AML-193 (cell line): ENCODE measurements at places on chromosomes 3 and 15.
A peak's percentile ranks its signal among the peaks of the same experiment; 100 is the strongest.

GRCh38 chr3:143753006-143753405 lies 95.3 kb downstream of the SLC9A9 start:
- DNase-seq = no peak

GRCh38 chr3:99962703-99963102 lies 145.0 kb downstream of the CMSS1 start:
- DNase-seq = no peak

- DNase-seq = no peak
Observed at GRCh38 chr3:188271226-188271914, 117.4 kb downstream of the LPP start.

GRCh38 chr15:53328341-53328740 lies 431.1 kb downstream of the WDR72 start:
- no peak for DNase-seq

DNA sequence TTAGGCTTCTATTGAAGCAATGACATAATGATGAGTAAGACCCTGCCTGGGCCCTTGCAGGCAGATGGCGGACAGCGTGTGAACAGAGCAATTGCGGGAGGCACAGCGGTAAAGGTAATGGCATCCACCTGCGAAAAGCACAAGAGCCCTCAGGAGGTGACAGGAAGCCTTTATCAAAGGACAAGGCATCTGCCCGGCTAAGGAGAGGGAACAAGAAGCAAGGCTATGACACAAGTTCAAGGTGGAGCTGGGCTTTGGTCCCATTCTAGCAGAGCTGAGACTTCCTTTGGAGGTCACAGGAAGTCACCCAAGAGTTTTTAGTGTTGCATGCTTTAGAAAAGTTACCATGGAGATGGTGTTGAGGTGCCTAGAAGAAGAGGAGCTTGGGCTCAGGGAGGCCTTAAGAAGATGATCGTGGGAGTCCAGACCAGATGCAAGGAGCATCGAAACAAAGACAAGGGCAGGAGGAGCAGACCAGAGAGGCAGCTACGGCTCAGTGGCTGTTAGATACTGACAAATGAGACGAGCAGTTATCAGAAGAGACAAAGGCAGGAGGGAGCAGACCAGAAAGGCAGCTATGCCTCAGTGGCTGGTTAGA lies 34.5 kb downstream of the OSBPL10 start:
- no peak for DNase-seq

- DNase-seq = peak; percentile 84
Observed at GRCh38 chr15:90902040-90902839, 862 bp upstream of the MAN2A2 start.

DNA sequence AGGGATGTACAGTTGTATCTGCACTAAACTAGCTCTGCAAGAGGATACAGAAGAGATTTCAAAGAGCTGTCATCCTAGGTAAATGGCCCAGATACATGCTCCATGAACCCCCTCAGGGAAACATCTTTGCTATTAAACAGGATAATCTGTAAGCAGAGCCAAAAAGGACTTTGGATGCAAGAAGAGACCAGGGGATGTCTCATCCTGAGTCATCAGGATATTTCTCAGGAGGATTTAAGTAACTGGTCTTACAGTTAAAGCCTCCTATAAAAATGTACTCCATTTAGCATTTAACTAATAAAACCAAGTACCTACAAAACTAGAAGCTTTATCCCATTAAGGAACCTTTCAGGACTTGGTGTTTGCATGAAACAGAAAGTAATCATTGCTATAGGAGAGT lies 48.2 kb upstream of the PHLDB2 start:
- no peak for DNase-seq

DNA sequence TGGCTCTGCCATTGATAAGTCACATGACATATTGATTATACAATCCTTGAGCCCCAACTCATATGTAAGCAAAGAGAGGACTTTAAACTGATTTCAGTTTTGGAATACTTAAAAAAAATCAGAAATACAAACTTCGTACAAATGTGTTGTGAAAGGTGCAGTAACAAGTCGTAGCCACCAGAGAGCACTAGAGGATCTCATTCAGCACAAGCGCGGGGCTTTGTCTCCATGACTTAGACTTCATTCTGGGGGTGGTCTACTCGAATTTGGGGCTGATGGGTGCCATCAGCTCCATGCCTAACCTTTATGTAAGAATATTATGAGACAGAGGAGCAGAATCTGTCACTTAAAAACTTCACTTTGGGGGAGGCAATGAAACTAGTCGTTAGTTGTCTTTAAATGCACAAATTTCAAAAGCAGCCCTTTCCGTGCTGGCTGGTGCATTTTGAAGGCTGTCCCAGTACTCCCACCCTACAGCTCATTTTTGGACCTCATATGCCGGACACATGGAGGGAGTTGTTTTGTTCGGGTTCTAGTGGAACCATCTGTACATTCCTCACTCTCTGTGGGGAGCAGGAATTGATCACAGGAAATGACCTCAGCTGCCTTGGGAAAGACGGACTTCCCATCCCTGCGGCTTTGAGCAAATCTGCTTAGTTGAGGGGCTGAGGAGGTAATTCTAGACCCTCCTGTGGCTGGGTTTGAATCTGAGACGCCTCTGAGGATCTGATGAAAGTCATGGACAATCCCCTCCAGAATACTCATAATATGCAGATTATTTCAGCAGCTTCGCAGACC lies 27.5 kb upstream of the MASP1 start:
- peak; percentile 64 for DNase-seq

GRCh38 chr15:83164111-83164770 lies 43.4 kb downstream of the HDGFL3 start:
- DNase-seq = no peak

DNA sequence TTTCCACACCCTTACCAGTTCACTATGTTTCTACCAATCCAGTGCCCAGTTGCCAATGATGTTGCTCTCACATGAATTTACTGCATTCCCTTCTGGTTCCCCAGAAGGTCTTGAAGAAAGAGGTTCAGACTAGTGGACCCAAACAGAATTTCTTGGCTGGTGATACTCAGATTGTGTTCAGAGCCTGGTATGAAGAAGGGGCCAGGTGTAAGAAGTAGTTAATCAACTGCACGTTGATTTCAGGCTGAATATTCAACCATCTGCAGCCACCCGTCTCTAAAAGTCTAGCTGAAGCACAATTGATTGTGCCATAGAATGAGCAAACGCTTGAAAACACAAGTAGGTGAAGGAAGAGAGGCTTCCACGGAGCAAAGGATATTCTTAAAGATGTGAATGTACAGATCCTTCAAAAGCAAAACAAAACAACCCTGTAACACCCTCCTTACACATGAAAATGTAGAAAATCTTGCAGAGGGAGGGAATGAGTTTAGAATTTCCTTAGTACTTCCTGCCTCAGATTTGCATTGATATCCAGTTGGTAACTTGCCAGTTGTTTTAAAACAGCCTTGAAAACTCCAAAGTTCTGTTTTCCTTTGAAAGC lies 4.7 kb downstream of the RBMS3 start:
- DNase-seq = no peak

- no peak for DNase-seq
Observed at GRCh38 chr3:197407526-197407925, 109.1 kb upstream of the DLG1 start.

- DNase-seq = no peak
Observed at GRCh38 chr3:187295316-187296034, 3.9 kb upstream of the MASP1 start.

DNA sequence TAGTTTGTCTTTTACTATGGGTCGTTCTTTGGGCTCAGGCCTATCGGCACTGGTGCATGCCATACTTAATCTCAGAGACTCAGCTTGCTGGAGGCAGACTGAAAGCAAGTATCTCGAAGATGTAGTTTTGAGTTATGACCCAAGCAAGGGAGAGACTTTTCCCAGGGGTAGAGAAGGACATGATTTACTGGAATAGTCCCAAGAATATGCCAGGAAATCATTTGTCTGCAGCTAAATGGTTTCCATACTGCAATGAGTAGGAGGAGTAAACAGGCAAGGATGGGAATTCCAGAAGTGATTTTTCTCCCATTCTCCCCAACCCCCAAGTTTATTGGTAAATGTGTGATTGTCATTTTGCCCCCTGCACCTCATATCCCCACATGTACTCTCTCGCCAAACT lies 35.4 kb upstream of the LACTB start:
- DNase-seq = no peak

DNA sequence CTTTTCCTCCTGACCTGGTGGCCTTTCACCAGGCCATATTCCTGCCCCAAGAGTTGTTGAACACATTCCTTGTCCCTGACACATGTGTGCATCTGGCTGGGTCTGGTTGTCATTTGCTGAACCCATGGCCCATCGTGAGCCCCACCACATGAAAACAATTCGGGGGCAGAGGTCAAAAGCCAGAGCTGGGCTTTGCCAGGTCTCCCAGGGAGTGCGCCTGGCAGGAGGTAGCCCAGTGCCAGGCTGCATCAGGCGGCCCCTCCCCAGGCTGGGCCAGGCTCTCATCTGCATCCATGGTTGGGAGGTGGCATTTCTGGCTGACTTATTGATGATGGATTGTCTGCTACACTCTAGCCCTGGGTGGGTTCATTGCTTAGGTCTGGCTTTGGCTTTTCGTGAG lies 30.9 kb downstream of the SPSB4 start:
- DNase-seq = no peak

DNA sequence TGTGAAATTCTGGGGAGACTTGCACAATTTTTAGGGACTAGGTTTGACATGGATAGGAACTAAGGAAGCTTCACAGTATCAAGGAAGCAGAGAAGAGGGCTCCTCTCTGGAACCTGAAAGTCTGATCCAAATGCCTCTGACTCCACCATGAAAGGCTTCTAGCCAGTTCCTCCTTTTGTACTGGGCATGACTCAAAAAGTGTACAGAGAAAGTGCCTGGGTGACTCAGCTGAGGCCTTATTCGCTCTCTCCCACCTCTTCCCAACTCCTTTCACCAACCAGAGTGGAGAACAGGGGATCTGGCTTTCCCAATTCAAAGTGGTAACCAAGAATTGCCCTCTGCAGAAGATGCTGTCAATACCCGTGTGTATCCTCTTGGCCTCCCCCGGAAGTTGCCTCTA lies 342.9 kb upstream of the PROK2 start:
- DNase-seq = no peak
